Activated CD8-positive, alpha-beta memory T cell treated with anti-CD3 and anti-CD28 coated beads, Interleukin-2, amount 10 ng/mL, durations not matched to agents 7 days and 5 days (primary cell): ENCODE measurements at places on chromosomes 5 and 9. TPM values are rescaled to one million over a fixed set of nuclear protein-coding genes. Genes with fewer than 3 reads are reported as not detected.
A peak's percentile ranks its signal among the peaks of the same experiment; 100 is the strongest.

Gene ZNG1E
- 43.4 TPM for total RNA-seq

Gene YIPF5
- 34.3 TPM for total RNA-seq

DNA sequence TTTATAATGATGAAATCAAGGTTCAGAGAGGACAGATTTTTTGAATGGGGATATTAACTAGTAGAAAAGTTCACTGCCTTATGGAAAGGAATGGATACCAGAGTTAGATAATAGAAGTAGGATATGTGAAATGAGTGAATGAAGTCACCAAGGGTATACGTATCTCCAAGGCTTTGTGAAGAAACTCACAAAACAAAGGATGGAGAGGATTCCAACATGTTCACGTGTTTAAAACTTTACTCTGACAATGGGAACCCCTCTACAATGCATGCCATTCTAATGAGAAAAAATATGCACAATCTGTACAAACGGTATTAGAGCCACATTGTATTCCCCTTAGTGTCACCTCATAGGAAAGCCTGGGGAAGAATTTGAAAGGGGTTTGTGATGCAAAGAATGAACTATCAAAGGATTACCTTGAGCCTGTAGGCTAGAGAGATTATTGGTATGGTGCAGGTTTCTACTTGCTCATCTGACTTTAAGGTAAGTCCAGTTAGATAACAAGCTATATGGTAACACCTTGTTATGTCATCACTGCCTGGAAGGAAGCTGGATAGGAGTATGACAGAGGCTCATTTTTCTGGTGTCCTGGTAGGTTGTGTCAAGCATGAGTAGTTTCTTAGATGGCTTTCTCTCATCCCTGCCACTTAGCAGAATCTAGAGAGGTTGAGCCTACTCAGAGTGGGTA, 250.3 kb upstream of the SEMA6A start:
- H3K36me3 ChIP-seq = no peaks in the 10 kb centered on the region
- H3K27ac ChIP-seq = no peak overlapping the region
- no peak for DNase-seq
- H3K4me1 ChIP-seq = no peaks in the 10 kb centered on the region

- no peak overlapping the region for H3K27ac ChIP-seq
- no peak for DNase-seq
- H3K4me1 ChIP-seq = peaks cover 14% of the 10 kb centered on the region
These were observed 16.3 kb downstream of the PTPN3 start for GRCh38 chr9:109481856-109482255.

DNA sequence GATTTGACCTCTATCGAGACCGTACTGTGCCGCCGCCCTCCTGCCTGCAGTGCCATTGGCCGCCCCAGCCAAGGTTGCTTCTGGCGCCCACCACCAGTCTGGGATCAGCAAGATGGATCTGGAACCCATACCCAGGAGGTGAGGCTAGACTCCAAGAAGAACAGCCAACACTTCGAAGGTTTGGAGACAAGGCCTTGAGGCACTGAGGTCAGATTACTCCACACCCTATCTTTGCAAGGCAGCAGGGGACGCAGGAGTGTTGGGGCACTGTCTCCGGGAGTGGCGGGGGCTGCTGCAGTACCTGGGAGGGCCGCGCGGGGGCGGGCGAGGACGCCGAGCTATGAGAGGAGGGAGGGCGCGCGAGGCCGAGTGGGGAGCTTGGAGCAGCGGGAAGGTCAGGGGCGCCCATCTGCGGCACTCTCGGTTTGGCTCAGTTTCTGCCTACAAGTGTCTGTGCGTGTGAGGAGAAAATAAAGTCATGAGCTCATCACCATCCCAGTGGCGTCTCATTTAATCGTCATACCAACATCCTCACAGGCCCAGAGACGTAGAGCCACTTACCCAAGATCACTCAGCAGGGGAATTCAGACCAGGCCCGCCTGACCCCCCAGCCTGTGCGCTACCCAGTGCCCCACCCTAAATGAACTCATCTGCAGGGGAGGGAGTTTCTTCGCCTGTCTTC, 20.5 kb upstream of the PSD2 start:
- H3K27me3 ChIP-seq = peaks cover 13% of the 10 kb centered on the region
- H3K4me3 ChIP-seq = no peak overlapping the region
- peak; percentile 85 for DNase-seq
- H3K4me1 ChIP-seq = peaks cover 5% of the 10 kb centered on the region
- no peaks in the 10 kb centered on the region for H3K36me3 ChIP-seq

DNA sequence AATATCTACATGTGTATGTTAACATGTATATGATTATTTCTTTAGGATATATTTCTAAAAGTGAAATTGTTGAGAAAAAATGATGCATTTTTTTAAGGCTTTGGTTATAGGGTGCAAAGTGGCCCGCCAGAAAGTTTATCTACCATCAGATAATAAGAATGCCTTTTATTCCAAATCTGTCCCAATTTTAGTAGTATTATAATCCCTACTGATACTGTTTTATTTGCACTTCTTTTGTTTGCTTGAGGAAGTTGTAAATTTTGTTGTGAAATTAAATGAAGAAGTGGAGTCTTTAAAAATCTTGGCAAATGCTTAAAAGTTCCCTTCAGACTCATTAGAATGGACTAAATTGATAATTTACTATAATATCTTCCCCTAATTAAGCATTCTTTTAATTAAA, 73.0 kb downstream of the NIPBL start:
- no peak for DNase-seq
- no peaks in the 10 kb centered on the region for H3K36me3 ChIP-seq
- no peak overlapping the region for H3K4me3 ChIP-seq
- H3K27me3 ChIP-seq = no peaks in the 10 kb centered on the region
- H3K27ac ChIP-seq = no peak overlapping the region
- peaks cover 4% of the 10 kb centered on the region for H3K4me1 ChIP-seq

- no peak overlapping the region for H3K27ac ChIP-seq
- no peak overlapping the region for H3K4me3 ChIP-seq
- DNase-seq = no peak
- no peaks in the 10 kb centered on the region for H3K4me1 ChIP-seq
These were observed 99.2 kb downstream of the MED27 start for GRCh38 chr9:131980267-131981016.

DNA sequence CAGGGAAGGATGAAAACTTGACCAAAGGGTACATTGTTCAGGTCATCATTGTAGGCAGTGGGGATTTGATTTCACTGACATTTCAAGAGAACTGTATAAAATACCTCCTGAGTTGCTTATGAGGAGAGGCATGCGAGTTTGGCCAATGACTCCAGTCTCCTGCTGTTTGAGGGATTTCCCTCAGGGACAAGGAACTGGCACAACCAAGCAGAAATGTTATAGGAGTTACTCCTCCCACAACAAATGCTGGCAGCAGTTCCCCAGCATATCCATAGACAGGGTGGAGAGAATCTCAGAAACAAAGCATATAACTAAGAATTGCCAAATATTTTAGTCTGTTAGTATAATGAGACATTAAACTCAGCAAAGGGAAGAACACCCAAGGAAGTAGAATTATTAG, 47.2 kb upstream of the FBXL7 start:
- H3K36me3 ChIP-seq = no peaks in the 10 kb centered on the region
- H3K27ac ChIP-seq = no peak overlapping the region
- H3K4me3 ChIP-seq = no peak overlapping the region

GRCh38 chr9:136193891-136194279, 11.0 kb downstream of the LHX3 start:
- no peaks in the 10 kb centered on the region for H3K4me1 ChIP-seq
- H3K27ac ChIP-seq = no peak overlapping the region
- no peaks in the 10 kb centered on the region for H3K36me3 ChIP-seq
- peaks cover 69% of the 10 kb centered on the region for H3K27me3 ChIP-seq
- no peak for DNase-seq

GRCh38 chr5:80239680-80240367, 16.0 kb downstream of the SERINC5 start:
- H3K4me3 ChIP-seq = no peak overlapping the region
- no peaks in the 10 kb centered on the region for H3K27me3 ChIP-seq
- H3K4me1 ChIP-seq = peaks cover 25% of the 10 kb centered on the region

- H3K36me3 ChIP-seq = no peaks in the 10 kb centered on the region
- no peak overlapping the region for H3K27ac ChIP-seq
- peak overlapping the region; percentile 66 for H3K4me3 ChIP-seq
These were observed 1.3 kb downstream of the ARAP3 start for GRCh38 chr5:141680751-141681201.

DNA sequence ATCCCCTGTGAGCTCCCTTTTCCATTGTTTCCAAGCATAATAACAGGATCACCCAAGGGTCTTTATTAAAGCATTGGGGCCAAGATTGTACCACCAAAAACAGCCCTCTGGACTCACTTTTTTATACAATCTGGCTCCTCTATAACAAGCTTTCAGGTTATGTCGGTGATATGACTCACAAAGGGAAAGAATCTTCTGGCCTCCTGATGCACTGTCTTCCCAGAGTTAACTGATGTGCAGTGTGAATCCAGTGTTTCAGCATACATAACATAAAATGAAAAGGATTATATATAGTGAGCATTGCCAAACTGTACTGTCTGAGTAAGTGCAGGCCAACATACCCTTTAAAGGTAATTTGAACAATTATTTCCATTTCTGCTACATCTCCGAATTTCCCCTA, 33.9 kb upstream of the MAN2A1 start:
- no peak for DNase-seq
- no peak overlapping the region for H3K4me3 ChIP-seq
- peaks cover 12% of the 10 kb centered on the region for H3K4me1 ChIP-seq
- H3K27me3 ChIP-seq = peaks cover 7% of the 10 kb centered on the region
- H3K27ac ChIP-seq = no peak overlapping the region
- H3K36me3 ChIP-seq = no peaks in the 10 kb centered on the region

GRCh38 chr5:180649297-180650039, at the start of gene FLT4:
FLT4 (minus strand) TSS chr5:180649600; CDS start chr5:180649545, 55 bp downstream.
- peaks cover 9% of the 10 kb centered on the region for H3K4me1 ChIP-seq
- peaks cover 55% of the 10 kb centered on the region for H3K27me3 ChIP-seq
- H3K36me3 ChIP-seq = no peaks in the 10 kb centered on the region
- H3K4me3 ChIP-seq = peak within 1 kb of the TSS; percentile 73
- no peak for DNase-seq

GRCh38 chr5:109690242-109690974, 681 bp downstream of the MAN2A1 start:
- DNase-seq = peak; percentile 62
- peak overlapping the region; percentile 89 for H3K27ac ChIP-seq
- peak overlapping the region; percentile 96 for H3K4me3 ChIP-seq
- H3K27me3 ChIP-seq = no peaks in the 10 kb centered on the region
- H3K36me3 ChIP-seq = peaks cover 4% of the 10 kb centered on the region

- peaks cover 27% of the 10 kb centered on the region for H3K36me3 ChIP-seq
- H3K4me1 ChIP-seq = peaks cover 69% of the 10 kb centered on the region
- H3K4me3 ChIP-seq = peak overlapping the region; percentile 88
- peak overlapping the region; percentile 88 for H3K27ac ChIP-seq
These were observed 880 bp downstream of the CARD19 start for GRCh38 chr9:93096811-93097382.

- H3K4me1 ChIP-seq = no peaks in the 10 kb centered on the region
- no peak overlapping the region for H3K4me3 ChIP-seq
- H3K27ac ChIP-seq = no peak overlapping the region
- peaks cover 64% of the 10 kb centered on the region for H3K27me3 ChIP-seq
- H3K36me3 ChIP-seq = no peaks in the 10 kb centered on the region
These were observed 597 bp upstream of the IRX4 start for GRCh38 chr5:1883120-1883924.

DNA sequence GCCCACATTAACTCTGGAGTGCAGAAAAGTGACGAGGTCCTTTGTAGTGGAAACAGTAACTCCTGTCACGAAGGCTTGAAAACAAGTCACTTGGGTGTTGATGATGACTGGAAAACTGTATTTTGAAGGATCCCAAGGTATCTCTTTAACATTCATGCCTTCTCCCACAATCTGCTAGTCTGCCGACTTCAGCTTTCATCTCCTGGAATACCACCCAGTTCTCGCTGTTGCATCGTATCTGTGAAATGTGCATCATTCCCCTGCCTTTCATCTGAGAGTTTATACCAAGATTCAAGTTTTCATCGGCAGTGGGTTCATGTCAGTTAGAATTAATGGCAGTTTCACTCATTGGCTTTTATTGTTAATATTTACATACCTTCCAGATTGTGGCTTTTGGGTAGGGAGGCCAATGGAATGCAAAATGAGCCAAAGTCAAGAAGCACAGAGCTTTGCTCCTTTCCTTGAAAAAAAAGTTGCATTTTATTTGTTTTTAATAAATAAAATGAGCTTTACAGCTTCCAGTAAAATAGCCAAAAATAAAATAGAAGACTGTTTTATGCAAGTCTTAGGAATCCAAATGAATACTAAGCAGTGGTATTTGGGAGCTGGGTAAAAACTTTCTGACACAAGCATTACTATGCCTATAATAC, 575.2 kb upstream of the WWC1 start:
- no peak overlapping the region for H3K27ac ChIP-seq
- no peaks in the 10 kb centered on the region for H3K27me3 ChIP-seq
- H3K4me1 ChIP-seq = no peaks in the 10 kb centered on the region
- no peaks in the 10 kb centered on the region for H3K36me3 ChIP-seq
- H3K4me3 ChIP-seq = no peak overlapping the region
- no peak for DNase-seq

DNA sequence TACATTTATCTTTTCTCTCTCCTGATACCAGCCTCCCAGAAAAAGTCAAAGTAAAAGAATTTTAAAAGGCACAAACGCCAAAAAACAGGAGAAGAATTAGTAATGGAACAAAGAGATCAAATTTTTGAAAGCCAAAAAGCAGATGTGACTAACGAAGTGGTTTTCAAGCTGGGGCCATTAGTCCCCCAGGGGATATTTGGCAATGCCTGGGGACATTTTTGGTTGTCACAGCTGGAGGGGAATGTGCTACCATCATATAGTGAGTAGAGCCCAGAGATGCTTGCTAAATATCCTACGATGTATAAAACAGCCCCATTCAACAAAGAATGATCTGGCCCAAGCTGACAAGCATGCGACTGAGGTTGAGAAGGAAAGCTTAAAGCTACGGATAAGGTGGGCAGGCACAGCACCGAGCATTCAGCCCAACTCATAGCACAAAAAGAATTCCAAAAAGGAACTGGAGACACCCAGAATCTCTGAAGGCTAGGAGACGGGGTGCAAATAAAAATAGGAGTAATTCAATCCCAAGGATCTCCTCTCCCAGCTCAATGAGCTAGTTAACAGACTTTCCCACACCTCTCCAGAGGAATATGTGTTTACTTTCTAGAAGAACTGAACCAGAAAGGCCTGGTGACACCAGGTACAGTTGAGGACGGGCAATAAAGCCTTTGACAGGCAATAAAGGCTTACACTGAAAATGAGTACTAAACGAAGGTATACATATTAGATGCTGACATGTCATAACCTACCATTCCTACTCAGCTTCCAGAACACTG, 269.0 kb downstream of the DENND1A start:
- H3K36me3 ChIP-seq = peaks cover 28% of the 10 kb centered on the region
- H3K4me3 ChIP-seq = no peak overlapping the region
- DNase-seq = no peak
- no peak overlapping the region for H3K27ac ChIP-seq

DNA sequence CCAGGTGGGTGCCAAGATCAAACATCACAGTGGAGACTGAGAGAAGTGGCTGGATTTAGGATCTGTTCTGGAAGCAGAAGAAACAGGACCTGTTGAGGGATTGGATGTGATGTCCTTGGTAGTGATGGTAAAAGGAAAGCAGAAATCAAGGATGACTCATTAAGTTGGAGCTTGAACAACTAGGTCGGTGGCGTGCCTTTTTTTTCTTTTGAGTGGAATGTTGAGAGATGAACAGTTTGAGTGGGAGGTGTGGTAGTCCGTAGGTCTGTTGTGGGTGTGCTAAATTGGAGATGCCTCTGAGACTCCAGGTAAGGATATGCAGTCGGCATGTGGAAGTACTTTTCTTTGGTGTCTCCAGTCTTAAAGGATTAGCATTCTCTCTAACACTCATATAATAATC, 92.1 kb upstream of the IL12B start:
- H3K4me3 ChIP-seq = no peak overlapping the region
- H3K27me3 ChIP-seq = peaks cover 34% of the 10 kb centered on the region
- DNase-seq = no peak
